ENCODE measurements at places on chromosomes 3 and 15.
A peak's percentile ranks its signal among the peaks of the same experiment; 100 is the strongest.

GRCh38 chr3:171168086-171168485 is 141.6 kb upstream of the SLC2A2 start:
- H3K4me1 ChIP-seq = peaks cover 10% of the 10 kb centered on the region
- no peak for DNase-seq
- no peaks in the 10 kb centered on the region for H3K27me3 ChIP-seq
- no peak overlapping the region for H3K27ac ChIP-seq
- no peak overlapping the region for H3K4me3 ChIP-seq
- peaks cover 2% of the 10 kb centered on the region for H3K36me3 ChIP-seq

GRCh38 chr3:10703875-10704274 is 112.2 kb upstream of the SLC6A11 start:
- H3K4me3 ChIP-seq = no peak overlapping the region
- no peak for DNase-seq
- no peak overlapping the region for H3K27ac ChIP-seq
- H3K36me3 ChIP-seq = no peaks in the 10 kb centered on the region
- H3K27me3 ChIP-seq = peaks cover 41% of the 10 kb centered on the region
- H3K4me1 ChIP-seq = peaks cover 10% of the 10 kb centered on the region

- H3K4me1 ChIP-seq = peaks cover 23% of the 10 kb centered on the region
- DNase-seq = no peak
Measured at GRCh38 chr3:157069846-157070677, 89.9 kb downstream of the CCNL1 start.

GRCh38 chr3:12681943-12682390 is 18.1 kb upstream of the RAF1 start:
- H3K4me1 ChIP-seq = no peaks in the 10 kb centered on the region
- H3K4me3 ChIP-seq = no peak overlapping the region
- no peaks in the 10 kb centered on the region for H3K36me3 ChIP-seq
- H3K27ac ChIP-seq = no peak overlapping the region
- H3K27me3 ChIP-seq = peaks cover 2% of the 10 kb centered on the region

DNA sequence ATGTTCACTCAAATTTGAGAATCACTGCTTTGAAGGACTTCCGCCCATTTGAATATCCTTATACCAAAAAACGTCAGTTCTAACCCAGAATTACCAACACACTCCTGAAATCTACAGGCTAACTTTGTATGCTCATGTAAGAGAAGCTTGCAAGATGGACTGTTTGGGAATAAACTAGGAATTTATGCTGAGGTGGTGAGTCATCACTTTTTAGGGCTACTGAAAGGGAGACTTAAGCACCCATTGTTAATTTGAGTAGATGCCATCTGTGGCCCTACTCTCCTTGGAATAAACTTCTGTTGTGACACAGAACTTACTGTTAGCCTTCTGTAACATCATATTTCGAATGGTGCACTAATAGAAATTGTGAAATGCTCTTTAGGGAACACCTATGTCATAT is 74.6 kb downstream of the FGF12 start:
- H3K36me3 ChIP-seq = no peaks in the 10 kb centered on the region
- H3K27me3 ChIP-seq = peaks cover 6% of the 10 kb centered on the region
- DNase-seq = no peak
- H3K4me1 ChIP-seq = no peaks in the 10 kb centered on the region

DNA sequence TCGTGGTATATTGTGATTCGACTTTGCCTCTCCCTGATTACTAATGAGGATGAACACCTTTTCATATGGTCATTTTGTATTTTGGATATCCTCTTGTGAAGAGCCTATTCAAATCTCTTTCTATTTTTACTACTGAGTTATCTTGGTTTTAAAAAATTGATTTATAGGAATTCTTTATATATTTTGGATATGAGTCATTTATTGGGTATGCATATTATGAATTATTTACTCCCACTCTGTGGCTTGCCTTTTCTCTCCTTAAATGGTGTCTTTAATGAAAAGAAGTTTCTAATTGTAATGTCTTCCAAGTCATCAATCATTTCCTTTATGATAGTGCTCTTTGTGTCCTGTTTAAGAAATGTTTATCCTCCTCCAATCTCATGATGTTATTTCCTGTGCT is 191.5 kb upstream of the DPH6 start:
- no peak for DNase-seq
- H3K4me1 ChIP-seq = no peaks in the 10 kb centered on the region
- H3K27me3 ChIP-seq = no peaks in the 10 kb centered on the region
- H3K4me3 ChIP-seq = no peak overlapping the region

GRCh38 chr3:117444175-117444574 is 734.6 kb downstream of the TUSC7 start:
- H3K4me1 ChIP-seq = no peaks in the 10 kb centered on the region
- H3K36me3 ChIP-seq = no peaks in the 10 kb centered on the region
- H3K27me3 ChIP-seq = no peaks in the 10 kb centered on the region
- no peak overlapping the region for H3K27ac ChIP-seq
- no peak overlapping the region for H3K4me3 ChIP-seq

DNA sequence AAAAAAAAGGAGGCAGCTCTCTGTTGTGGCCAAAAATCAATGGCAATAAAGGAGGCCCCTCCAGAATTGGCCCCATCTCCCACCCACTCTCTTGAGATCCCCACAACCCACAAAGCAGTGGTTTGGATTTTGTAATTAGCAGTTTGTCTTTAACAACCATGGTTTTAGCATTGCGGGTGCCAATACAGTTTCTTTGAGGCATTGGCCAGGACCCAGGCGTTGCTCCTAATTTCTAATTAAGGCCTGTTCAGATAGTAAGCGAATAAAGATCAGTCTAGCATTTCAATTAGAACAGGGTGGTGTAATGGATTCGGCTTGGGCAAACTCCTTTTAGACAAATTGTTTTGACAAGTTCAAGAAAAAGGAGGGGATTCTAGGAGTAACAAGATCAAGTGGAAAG is 23.6 kb upstream of the UACA start:
- DNase-seq = no peak
- peaks cover 3% of the 10 kb centered on the region for H3K27me3 ChIP-seq
- H3K36me3 ChIP-seq = no peaks in the 10 kb centered on the region
- no peaks in the 10 kb centered on the region for H3K4me1 ChIP-seq
- H3K4me3 ChIP-seq = no peak overlapping the region

GRCh38 chr3:149316437-149316836 is 17.0 kb downstream of the TM4SF18 start:
- peaks cover 7% of the 10 kb centered on the region for H3K27me3 ChIP-seq
- H3K4me1 ChIP-seq = no peaks in the 10 kb centered on the region
- no peak for DNase-seq

GRCh38 chr3:183539811-183540210 is 15.7 kb downstream of the KLHL6 start:
- H3K27me3 ChIP-seq = no peaks in the 10 kb centered on the region
- DNase-seq = no peak
- H3K27ac ChIP-seq = peak overlapping the region; percentile 89
- no peak overlapping the region for H3K4me3 ChIP-seq
- H3K36me3 ChIP-seq = peaks cover 6% of the 10 kb centered on the region

- DNase-seq = no peak
- peaks cover 7% of the 10 kb centered on the region for H3K27me3 ChIP-seq
- no peak overlapping the region for H3K27ac ChIP-seq
- H3K4me3 ChIP-seq = no peak overlapping the region
Measured at GRCh38 chr15:50209809-50210208, 27.8 kb downstream of the SLC27A2 start.

- peaks cover 2% of the 10 kb centered on the region for H3K27me3 ChIP-seq
- no peak for DNase-seq
- no peak overlapping the region for H3K27ac ChIP-seq
- peaks cover 2% of the 10 kb centered on the region for H3K36me3 ChIP-seq
- peaks cover 5% of the 10 kb centered on the region for H3K4me1 ChIP-seq
Measured at GRCh38 chr3:14725564-14726440, 50.9 kb downstream of the C3orf20 start.

DNA sequence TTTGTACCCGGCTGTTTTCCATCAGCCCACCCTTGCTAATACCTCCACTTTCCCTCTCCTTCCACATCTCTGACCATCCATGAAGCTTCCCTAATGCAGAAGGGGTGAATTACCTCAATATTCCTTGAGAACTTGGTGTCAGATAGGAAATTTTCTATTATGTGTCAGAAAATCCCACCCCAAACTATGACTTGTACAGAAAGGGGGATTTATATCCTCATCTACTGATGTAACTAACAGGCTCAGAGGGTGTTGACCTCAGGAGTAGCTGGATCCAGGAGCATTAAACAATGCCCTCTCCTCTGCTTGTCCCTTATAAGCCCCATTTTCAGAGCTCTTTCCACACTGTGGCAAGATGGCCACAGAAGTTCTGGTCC is 242.8 kb upstream of the TLE3 start:
- H3K4me3 ChIP-seq = no peak overlapping the region
- peaks cover 10% of the 10 kb centered on the region for H3K4me1 ChIP-seq
- H3K36me3 ChIP-seq = peaks cover 2% of the 10 kb centered on the region
- H3K27ac ChIP-seq = no peak overlapping the region

GRCh38 chr3:159907828-159908227 is 80.8 kb upstream of the IL12A start:
- DNase-seq = no peak
- no peak overlapping the region for H3K27ac ChIP-seq

- H3K36me3 ChIP-seq = peaks cover 3% of the 10 kb centered on the region
- peak overlapping the region; percentile 93 for H3K27ac ChIP-seq
- DNase-seq = no peak
- peak overlapping the region; percentile 83 for H3K4me3 ChIP-seq
- peaks cover 16% of the 10 kb centered on the region for H3K4me1 ChIP-seq
- H3K27me3 ChIP-seq = peaks cover 2% of the 10 kb centered on the region
Measured at GRCh38 chr3:46406443-46406787, 451 bp downstream of the CCR5AS start.

- no peak overlapping the region for H3K4me3 ChIP-seq
- peak overlapping the region; percentile 8 for H3K27ac ChIP-seq
- no peak for DNase-seq
- no peaks in the 10 kb centered on the region for H3K27me3 ChIP-seq
- no peaks in the 10 kb centered on the region for H3K36me3 ChIP-seq
Measured at GRCh38 chr15:39786447-39787056, 3.9 kb upstream of the FSIP1 start.

GRCh38 chr3:185052631-185053030 is 100.2 kb downstream of the C3orf70 start:
- H3K36me3 ChIP-seq = peaks cover 77% of the 10 kb centered on the region
- no peak overlapping the region for H3K27ac ChIP-seq
- H3K4me1 ChIP-seq = no peaks in the 10 kb centered on the region
- no peak for DNase-seq
- H3K27me3 ChIP-seq = no peaks in the 10 kb centered on the region

- peaks cover 31% of the 10 kb centered on the region for H3K36me3 ChIP-seq
- no peak overlapping the region for H3K4me3 ChIP-seq
- H3K27me3 ChIP-seq = no peaks in the 10 kb centered on the region
- H3K4me1 ChIP-seq = no peaks in the 10 kb centered on the region
Measured at GRCh38 chr3:16329826-16330129, 64.8 kb downstream of the OXNAD1 start.

DNA sequence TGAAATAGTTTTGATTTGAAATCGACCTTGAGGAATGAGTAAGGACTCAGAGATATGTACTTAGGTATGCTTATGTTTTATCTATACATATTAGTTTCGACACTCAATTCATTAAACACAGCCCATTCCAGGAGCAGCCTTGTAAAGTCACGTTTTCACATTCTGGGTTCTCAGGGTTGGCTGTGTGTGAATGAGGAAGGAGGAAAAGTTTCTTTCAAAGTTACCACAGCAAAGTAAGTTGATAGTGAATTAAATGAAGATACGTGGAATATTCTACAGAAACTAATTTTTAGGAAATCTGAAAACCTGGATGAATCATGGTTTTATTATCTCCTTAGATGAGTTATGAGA is 133.5 kb downstream of the C3orf38 start:
- H3K36me3 ChIP-seq = no peaks in the 10 kb centered on the region
- H3K4me3 ChIP-seq = no peak overlapping the region
- peaks cover 3% of the 10 kb centered on the region for H3K4me1 ChIP-seq
- DNase-seq = no peak
- H3K27me3 ChIP-seq = no peaks in the 10 kb centered on the region

GRCh38 chr15:40582726-40583246 is 11.3 kb upstream of the KNL1 start:
- no peak for DNase-seq
- H3K4me1 ChIP-seq = no peaks in the 10 kb centered on the region
- peaks cover 2% of the 10 kb centered on the region for H3K27me3 ChIP-seq
- H3K4me3 ChIP-seq = no peak overlapping the region
- H3K36me3 ChIP-seq = no peaks in the 10 kb centered on the region
- H3K27ac ChIP-seq = no peak overlapping the region

DNA sequence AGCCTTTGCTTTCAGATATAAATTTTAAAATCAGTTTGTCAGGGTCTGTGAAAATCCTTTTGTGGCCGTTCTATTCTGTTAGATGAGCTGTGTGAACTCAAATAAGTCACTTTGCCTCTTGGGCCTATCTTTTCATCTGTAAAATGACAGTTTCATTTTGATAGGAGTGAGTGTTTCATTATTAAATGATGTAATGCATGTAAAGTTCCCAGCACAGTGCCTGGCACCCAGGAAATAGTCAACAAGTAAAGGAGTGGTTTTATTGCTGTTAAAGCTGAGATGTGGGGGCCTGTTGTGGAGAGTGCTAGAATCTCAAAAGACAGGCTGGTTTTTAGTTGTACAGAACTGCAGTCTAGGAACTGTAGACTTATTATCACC is 394.5 kb upstream of the CFAP20DC start:
- no peak overlapping the region for H3K27ac ChIP-seq
- H3K27me3 ChIP-seq = no peaks in the 10 kb centered on the region
- no peaks in the 10 kb centered on the region for H3K36me3 ChIP-seq

DNA sequence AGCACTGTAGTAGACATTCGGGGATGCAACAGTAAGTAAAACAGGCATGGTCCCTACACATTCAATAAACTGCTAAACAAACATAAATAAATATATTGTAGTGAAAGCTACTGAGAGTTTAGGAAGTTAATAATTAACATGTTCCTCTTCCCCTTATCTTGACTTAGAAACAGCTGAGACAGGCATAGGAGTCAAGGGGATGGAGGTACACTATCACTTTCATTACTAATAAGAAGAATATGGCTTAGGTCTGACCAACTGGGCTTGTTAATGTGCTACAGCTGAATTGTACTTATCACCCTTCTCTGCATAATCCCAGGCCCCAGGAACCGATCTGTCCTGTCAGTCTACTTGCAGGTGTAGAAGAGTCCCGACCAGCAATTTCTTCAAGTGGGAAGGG is 116.3 kb upstream of the DAZL start:
- peaks cover 3% of the 10 kb centered on the region for H3K36me3 ChIP-seq
- H3K4me1 ChIP-seq = peaks cover 2% of the 10 kb centered on the region
- no peak overlapping the region for H3K27ac ChIP-seq

DNA sequence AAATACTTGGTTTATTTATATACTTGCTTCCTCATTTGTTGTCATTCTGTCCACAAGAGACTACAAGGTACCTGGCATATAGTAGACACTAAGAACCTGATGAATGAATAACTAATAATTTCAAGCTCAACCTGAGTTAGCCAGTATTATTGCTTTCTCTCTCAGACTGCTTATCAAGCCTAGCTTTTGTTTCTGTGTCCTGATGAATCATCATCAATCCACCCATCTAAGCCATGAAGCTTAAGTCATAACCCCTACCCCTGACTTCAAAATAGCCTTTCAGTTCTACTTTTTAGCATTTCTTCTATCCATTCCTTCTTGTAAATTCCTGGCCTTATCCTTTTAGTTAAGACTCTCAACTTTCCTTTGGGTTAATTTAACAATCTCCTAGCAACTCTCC is 420.8 kb downstream of the EPHA6 start:
- H3K27me3 ChIP-seq = no peaks in the 10 kb centered on the region
- DNase-seq = no peak
- H3K27ac ChIP-seq = no peak overlapping the region
- no peak overlapping the region for H3K4me3 ChIP-seq

Measured in memory B cell (primary cell).